Activated naive CD4-positive, alpha-beta T cell treated with anti-CD3 and anti-CD28 coated beads for 36 hours (primary cell): ENCODE measurements at places on chromosomes 1 and 21.

DNA sequence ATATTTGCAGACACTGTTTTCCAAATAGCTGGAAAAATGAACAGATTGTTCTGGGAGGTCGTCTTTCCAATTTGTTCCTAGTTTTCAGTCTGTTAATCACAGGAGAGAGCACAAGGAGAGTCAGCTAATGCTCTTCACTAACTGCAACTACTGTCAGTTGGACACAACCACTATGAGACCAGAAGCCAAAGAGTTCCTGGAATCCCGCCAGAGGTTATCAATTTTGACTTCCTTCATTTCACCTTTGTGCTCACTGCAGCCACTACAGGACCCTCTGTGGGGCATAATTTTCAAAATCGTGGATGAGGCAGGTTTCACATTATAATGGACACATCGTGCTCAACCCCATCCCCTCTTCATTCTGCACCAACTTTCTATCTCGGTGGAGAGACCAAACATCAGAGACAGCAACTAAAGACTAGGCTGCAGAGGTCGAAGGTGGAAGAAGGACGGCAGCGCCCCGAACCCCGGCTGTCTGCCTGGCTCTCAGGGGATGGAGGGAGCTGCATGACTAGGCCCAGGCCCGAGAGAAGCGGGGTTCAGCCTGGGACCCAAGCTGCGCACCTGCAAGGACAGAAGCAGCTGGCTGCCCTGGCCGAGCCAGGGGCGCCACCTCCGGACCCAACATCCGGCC is 602 bp downstream of the KIAA0319L start:
- DNase-seq: no peak

DNA sequence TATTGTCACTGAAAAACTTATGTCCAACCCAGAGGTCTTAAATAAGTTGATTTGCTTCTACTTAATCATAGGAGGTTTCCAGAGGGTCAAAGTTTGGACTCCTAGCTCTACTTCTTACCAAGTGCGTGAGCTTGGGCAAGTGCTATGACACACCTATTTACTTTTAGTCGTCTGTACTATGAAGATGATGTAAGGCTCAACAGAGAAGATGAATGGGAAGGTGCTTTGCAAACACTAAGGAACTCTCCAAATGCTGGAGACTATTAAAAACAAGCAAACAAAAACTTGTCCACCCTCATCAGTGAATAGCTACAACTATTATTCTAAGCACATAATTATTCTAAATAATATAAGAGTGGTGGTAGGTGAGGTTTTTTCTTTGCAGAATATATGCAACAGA is 232.3 kb upstream of the USP24 start:
- no peak for DNase-seq

- peak; percentile 48 for DNase-seq
Observed at GRCh38 chr1:24705260-24706073, 39.8 kb upstream of the CLIC4 start.

GRCh38 chr1:58396150-58396549 is 150.4 kb downstream of the OMA1 start:
- no peak for DNase-seq

- DNase-seq: no peak
Observed at GRCh38 chr1:210915890-210916507, 217.9 kb downstream of the KCNH1 start.

DNA sequence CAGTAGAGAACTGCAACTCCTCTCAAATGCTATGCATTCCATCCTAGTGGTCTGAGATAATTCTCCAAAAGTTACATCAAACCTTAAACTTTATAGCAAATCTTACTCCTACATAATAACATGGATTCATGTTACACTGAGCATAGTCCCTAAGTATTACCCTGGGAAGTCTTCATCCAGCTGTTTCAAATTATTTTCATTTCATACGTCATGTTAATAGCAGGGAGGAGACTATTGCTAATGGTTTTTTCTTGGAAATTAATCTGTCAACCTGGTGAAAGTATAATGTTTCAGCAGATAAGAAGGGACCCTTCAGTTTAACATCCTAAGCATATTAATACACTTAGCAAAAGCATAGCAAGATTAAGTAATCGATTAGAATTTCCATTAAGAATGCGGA is 318.1 kb downstream of the USP25 start:
- DNase-seq: no peak

DNA sequence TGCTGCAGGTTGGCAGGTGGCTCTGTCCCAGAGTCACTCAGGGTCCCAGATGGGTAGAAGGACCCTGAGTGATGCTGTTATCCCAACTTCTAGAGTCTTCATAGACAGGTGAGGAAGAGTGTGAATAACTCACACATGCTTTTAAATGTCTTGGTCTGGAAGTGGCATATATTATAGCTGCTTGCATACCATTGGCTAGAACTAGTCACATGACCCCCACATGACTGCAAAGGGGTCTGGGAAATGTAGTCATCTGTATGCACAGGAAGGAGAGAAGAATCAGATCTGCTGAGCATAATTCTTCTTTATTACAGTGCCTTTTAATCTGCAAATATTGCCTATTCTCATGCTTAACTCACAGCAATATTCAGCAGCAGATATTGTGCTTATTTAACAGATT is 28.2 kb upstream of the KLHDC7A start:
- DNase-seq: peak; percentile 10

- DNase-seq: no peak
Observed at GRCh38 chr21:15896501-15896900, 166.7 kb downstream of the USP25 start.

DNA sequence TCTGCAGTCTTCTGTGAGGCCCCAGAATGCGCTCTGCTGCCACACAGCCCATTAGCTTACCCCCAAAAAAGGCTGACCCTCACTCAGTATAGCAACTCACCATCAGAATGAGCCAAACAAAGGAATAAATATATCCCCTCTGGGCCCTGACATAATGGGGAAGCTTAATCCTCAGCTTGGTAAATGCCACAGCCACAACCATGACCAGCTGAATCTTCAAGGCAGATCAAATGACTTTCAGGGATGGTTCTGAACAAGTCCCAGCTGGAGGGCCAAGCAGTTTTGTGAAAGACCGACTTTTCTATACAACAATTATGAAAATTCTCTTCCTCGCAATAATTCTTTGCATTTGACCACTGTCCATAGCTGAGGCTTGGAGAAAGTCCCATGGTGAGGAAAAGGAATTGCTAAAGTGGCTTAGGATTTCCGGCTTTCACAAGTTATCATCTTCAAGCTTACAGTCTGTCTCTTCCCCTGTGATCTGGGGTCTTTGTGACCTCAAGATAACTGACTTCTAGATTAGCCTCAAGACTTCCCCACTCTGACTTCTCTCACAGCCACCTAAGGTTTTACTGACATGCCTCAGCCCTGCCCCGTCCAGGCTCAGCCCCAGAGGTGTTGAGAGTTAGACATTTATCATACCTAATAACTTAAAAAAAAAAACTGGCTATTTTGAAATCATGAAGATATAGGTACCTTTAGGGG is 47.8 kb upstream of the PBX1 start:
- no peak for DNase-seq

GRCh38 chr1:67171574-67171955 is 5.3 kb downstream of the IL23R start:
- DNase-seq: no peak

DNA sequence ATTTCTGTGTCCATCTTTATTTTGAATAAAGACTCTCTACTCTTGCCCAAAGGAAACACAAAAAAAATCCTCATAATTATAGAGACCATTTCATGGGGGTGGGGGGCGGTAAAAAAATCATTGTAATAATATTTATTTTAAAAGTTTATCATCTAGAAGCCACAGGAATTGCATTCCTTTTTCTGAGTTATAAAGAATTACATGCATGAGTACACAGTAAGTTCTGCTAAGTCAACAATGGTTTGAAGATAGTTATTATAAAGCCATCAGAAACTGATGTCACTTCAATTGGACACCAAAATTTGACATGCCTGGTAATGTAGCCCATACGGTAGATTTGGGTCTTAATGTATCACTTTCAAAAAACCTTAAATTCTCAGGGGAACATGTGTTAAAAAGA is 478.1 kb upstream of the NR5A2 start:
- no peak for DNase-seq
